ENCODE measurements at places on chromosomes 7 and 10.

DNA sequence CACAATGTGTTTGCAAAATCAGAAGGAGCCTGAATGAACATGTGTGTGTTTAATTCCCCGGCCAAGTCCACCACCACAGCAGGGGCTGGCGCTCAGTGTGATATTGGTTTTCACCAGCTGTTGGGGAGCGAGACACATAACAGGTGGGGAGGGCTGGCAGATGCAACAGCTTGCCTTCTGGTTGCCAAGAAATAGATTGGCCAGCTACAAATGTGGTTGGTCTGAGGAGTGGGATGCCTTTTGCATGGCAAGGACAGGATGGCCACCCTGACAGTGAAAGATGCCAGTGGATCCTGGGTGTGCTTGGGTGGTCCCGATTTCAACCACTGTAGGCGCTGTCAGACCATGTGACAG, 292.5 kb upstream of the FZD8 start:
- DNase-seq, result no peak

DNA sequence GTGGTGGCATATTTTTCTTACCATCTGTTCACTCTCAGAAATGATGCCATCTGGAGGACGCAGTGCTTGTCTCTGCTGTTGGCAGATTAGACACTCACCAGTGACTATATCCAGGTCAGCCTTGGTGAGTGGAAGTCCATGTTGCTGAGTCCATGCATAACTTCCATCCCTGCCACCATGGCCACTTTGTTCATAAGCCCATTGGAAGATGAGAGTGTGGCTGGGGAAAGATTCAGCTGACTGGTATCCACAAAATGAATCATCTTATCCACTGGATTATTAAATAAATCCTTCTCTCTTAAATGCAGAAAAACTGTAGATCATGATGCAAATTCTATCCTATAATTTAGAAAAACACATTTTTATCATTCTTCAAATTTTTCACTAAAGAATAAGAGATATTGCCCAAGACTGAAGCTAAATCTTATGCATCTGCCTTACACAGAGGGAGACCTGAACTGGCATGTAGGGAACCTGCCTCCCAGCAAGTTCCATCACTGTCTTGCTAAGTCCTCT, 726.9 kb downstream of the TNS3 start:
- DNase-seq, result no peak

GRCh38 chr7:3897430-3898372, 596.6 kb downstream of the SDK1 start:
- no peak for DNase-seq

DNA sequence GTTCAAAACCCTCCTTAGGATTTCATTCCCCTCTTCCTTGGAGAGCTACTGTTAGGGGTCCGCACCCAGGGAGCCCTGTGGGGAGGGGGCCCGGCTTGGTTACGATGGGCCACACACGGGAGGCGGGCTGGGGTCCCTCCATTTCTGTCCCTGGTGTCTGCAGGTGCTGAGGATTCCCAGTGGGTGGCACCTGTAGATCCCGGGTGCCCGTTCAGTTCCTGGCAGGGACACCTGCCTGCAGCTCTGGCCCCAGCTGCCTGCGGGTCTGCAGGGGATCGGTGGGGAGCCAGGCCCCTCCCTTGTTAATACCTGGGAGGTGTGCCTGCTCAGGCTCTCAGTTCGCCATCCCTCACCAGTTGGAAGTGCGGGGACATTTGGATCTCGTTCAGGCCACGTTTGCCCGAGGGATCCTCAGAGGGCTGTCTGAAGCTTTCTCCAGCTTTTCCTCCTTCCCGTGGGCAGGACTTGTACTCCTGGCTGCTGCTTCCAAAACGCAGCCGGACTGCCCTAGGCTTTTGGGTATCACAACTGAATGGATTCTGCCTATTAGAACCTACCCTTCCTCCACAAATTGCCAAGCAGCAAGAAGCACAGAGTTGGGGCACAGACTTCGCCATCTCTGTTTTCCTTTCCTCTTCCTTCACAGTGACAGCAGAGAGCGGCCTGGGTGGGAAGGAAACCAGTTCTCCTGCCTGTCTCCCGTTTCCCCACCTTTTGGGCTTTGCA, 22.3 kb upstream of the IL15RA start:
- no peak for DNase-seq

DNA sequence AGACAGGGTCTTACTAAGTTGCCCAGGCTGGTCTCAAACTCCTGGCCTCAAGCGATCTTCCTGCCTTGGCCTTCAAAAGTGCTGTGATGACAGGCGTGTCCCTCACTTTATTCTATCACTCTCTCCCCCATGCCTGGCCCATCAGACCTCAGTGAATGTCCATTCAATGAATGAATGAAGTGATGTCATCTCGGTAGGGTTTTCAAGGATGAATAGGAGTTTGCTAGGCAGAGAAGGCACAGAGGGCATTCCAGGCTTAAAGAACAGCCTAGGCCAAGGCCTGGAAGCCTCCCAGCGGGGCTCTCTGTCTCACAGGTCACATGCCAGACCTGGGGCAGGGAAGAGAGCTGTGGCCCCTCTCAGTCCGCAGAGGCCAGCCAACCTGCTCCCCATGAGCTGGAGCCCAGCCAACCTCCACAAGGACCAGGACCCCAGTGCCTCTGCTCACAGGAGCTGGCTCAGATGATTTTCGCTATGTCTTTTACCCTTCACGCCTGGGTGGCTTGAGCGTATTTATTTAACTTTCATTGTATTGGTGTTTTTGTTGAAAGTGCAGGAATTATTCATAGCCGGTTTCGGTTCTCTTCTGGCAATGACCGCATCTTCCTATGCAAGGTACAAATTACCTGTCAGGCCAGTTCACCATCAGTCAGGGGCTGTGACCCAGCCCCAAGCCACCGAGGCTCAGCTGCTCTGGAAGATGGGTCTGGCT, 11.8 kb upstream of the TNRC18 start:
- DNase-seq, result no peak

DNA sequence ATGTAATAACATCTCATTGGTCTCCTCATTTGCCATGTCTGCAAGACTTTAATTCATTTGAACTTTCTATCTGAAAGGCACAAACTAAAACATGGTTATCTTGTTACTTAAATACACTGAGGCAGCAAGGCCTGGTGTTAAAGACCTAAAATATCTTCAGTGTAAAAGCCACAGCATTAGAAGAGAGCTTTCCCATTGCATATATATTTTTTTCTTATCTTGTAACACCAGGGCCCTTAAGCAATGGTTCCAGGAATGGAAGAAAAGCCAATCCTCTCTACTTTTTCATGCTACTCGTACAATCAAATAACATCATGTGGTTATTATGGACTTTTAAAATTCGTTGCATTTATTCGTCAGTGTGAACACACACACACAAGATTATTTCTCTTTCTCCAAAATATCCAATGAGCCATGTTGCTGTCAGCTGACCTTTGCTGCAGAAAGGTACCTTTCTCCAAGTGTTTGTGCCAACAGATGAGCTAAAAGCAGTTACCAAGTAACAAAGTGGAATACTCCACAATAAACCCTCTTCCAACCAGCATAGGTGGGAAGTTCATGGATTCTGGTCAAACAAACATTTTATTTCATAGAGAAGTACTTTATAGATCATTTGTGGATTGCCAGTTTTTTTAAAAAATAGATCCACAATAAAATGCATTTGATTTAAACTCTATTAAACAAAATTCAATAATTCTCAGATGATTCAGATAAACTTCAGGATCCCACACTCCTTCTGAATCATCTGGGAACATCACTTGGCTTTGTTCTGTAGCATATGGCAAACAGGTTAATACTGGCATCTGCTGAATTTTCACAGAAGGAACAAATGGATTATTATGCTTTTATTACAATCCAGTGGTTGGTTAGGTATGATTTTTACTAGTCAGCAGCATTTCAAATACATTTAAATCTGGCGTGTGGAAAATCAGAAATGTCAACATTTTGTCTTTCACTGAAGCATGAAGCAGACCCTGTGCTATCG, 63.3 kb upstream of the AGBL3 start:
- DNase-seq, result no peak

GRCh38 chr10:69464801-69465401, 13.6 kb downstream of the TSPAN15 start:
- DNase-seq, result no peak

GRCh38 chr7:149862156-149862555, 11.6 kb upstream of the ATP6V0E2 start:
- DNase-seq, result no peak

DNA sequence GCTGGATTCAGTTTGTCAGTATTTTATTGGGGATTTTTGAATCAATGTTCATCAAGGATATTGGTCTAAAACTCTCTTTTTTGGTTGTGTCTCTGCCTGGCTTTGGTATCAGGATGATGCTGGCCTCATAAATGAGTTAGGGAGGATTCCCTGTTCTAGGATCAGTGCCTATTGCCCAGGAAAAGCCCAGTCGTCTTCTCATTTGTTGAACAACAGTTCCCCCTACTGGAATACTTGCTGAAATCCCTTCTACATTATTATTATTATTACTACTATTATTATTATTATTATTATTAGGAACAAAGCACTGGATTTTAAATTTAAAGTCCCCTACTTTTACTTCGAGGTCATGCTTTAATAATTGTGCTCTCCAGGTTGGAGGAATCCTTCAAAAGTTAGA, 528.9 kb downstream of the MAGI2 start:
- no peak for DNase-seq

GRCh38 chr10:53314876-53315275, 542.3 kb upstream of the MBL2 start:
- no peak for DNase-seq

GRCh38 chr7:121016966-121017365, 28.5 kb downstream of the CPED1 start:
- DNase-seq, result no peak

DNA sequence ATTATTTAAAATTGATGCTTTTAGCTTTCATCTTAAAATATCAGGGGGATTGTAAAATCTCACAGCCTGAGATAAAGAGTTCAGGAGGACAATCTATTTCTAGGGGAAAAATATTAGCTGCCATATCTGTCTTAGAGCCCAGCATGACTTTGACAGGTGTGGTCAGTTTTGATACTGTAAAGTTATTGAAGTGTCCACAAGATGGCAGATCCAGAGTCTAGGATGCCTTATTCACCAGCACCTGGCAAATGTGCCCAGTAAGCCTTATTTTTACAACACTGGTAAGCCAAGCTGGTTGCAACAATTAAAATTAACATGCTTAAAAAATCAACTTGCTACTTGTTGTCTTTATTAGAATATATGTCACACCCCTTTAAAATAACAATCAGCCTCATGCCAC, 579.3 kb downstream of the SH2D4B start:
- no peak for DNase-seq

GRCh38 chr10:56551037-56551436, 190.0 kb upstream of the ZWINT start:
- DNase-seq, result no peak

DNA sequence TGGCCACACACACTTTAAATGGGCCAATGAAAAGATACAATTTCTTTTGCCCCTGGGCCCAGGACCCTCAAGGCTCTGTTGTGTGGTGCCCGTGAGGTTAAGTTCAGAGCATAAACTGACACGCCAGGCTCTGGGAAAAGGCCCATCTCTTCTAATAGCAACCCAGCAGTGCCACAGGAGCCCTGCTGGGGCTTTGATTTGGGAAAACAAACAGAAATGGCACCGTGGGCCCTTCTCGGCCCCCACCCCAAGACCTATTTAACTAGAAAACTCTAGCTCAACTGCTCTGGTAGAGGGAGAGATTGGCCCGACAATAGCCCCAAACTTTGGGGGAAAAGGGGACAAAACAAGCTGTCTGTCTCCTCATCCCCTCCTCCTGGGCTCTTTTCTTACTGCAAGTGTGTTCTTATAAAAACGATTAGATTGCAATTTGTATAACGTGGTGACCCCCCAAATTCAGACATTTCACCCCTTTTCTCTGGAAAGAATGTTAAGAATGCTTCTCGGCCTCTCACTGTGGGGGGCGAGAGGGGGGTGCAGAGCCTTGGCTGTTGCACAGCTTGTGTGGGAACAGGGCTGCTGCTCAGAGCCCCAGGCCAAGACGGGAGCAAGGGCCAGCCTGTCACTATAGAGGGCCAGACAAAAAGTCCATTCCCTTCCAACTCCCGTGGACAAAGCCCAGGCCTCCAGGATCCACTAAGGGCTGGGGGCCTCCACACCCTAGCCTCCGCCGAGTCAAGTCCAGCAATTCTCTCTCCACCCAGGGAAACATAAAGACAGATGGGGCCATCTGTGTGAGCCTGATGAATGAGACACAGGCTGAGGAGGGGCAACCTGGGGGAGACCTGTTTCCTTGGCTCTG, 26.8 kb downstream of the DPCD start:
- DNase-seq, result no peak

GRCh38 chr10:61409157-61409556, 44.0 kb downstream of the TMEM26 start:
- DNase-seq, result no peak

Measured in ascending aorta (tissue), 2 donors.